Activated B cell treated with CpG ODN at 0.5 μM for 24 hours (primary cell): ENCODE measurements at places on chromosomes 12 and 14. TPM values are rescaled to one million over a fixed set of nuclear protein-coding genes. Genes with fewer than 3 reads are reported as not detected.
A peak's percentile ranks its signal among the peaks of the same experiment; 100 is the strongest.

DNA sequence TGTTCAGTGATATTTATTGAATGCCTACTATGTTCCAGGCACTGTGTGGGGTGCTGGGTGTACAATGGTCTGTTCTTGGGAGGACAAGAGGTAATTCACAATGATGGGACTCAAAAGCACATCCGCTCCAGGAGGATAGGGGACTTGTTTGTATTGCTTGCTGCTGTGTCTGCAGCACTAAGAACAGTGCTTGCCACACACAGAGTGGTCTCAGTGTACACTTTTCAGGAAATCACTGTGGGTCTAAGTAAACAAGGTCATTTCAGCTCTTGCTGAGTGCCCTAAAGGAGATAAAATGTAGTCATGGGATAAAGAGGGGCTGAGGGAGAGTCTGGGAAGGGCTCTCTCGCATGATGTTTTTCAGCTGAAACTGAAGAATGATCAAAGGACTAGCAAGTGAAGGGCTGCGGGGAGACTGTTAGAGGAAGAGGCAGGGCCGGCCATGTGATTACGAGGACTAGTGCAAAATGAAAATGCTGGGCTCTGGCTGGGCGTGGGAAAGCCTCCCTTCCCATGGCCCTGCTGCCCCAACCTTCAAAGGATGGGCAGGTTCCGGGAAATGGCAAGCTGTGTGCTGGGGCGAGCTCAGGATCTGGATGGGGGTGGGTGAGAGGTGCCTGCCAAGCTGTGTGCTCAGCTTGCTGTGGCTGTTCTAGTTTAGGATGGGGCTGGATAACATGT, 39.1 kb downstream of the ADCK1 start:
- H3K4me1 ChIP-seq: no peaks in the 10 kb centered on the region
- H3K4me3 ChIP-seq: no peak overlapping the region
- peaks cover 7% of the 10 kb centered on the region for H3K36me3 ChIP-seq
- DNase-seq: no peak
- no peak overlapping the region for H3K27ac ChIP-seq

The FGF6 gene
- total RNA-seq: not detected in 2 replicates

- H3K4me3 ChIP-seq: no peak overlapping the region
- H3K36me3 ChIP-seq: no peaks in the 10 kb centered on the region
- H3K27ac ChIP-seq: no peak overlapping the region
These were observed 101.2 kb upstream of the NCOR2 start for GRCh38 chr12:124668602-124669001.

The AMHR2 gene
- not detected in 2 replicates for total RNA-seq

GRCh38 chr12:73057428-73057827, 785.3 kb downstream of the TRHDE start:
- H3K4me1 ChIP-seq: no peaks in the 10 kb centered on the region
- no peaks in the 10 kb centered on the region for H3K36me3 ChIP-seq
- no peak overlapping the region for H3K27ac ChIP-seq
- no peaks in the 10 kb centered on the region for H3K27me3 ChIP-seq
- no peak overlapping the region for H3K4me3 ChIP-seq

DNA sequence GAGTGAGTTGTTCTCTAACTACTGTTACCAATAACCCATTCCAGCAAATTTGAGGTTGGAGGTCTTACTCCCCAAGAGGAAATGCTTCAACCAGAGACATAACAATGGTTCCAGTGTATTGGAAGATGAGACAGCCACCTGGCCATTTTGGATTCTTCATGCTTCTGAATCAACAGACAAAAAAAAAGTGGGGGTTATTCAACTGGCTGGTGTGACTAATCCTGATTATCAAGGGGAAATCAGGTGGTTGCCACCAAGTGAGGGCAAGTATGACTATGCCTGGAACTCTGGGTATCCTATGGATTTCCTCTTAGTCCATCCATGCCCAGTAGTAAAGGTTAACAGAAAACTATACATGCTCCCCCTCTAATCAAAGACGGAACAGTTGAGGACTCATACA, 29.9 kb upstream of the ZNF641 start:
- no peaks in the 10 kb centered on the region for H3K36me3 ChIP-seq
- peaks cover 33% of the 10 kb centered on the region for H3K27me3 ChIP-seq
- H3K4me3 ChIP-seq: no peak overlapping the region
- no peaks in the 10 kb centered on the region for H3K4me1 ChIP-seq
- no peak for DNase-seq

DNA sequence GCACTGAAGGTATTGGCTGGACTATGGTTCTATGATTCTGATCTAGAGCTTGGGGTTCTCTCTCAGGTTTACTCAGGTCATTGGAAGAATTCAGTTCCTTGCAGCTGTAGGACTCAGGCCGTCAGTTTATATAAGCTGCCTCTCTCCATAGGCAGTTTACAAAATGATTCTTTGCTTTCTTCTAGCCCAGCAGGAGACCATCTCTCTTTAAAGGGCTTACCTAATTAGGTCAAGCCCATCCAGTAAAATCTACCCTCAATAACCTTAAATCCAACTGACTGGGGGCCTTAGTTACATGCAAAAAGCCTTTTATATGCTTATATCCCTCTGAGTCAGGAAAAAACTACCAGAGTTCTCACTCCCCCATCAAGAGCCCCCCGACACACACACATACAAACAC, 80.5 kb upstream of the GARIN6 start:
- H3K4me1 ChIP-seq: no peaks in the 10 kb centered on the region
- no peak overlapping the region for H3K4me3 ChIP-seq
- no peaks in the 10 kb centered on the region for H3K36me3 ChIP-seq
- H3K27ac ChIP-seq: no peak overlapping the region

- H3K4me1 ChIP-seq: no peaks in the 10 kb centered on the region
- no peak overlapping the region for H3K4me3 ChIP-seq
- no peaks in the 10 kb centered on the region for H3K27me3 ChIP-seq
- H3K27ac ChIP-seq: no peak overlapping the region
- DNase-seq: no peak
These were observed 51.4 kb downstream of the GPR68 start for GRCh38 chr14:91193069-91193468.

DNA sequence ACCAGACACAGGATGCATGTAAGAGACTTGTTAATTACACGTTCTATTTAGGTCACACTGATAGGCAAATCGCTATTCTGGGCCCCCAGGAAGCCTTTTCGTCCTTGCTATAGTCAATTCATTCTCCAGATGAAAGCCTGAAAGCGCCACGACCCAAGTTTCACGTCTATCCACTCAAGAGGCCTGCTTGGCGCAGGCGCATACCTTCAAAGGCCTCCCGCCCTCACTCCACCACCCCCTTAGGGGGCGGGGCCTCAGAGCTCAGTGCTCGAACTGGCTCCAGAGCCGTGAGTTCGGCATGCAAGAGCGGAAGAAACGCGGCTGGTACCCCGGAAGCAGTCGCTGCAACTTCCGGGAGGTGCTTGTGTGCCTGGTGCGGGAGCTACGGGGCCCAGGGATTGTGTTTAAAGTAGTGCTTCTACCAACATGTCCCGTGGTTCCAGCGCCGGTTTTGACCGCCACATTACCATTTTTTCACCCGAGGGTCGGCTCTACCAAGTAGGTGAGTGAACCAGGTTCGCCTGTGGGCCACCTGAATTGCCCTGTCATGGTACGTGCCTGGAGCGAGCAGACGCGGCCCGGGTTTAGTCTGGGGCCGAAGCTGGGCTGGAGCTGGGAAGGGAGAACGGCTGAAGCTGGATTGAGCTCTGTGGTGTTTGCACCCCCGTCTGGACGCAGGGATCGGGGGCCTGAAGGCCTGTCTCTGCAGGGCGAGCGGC, at the start of gene PSMA6:
PSMA6 (plus strand) TSS at position 332 of the 719 bp plus-strand sequence; CDS start at position 427, 95 bp downstream.
- peaks cover 15% of the 10 kb centered on the region for H3K36me3 ChIP-seq
- no peaks in the 10 kb centered on the region for H3K27me3 ChIP-seq
- peak; percentile 93 for DNase-seq
- peak within 1 kb of the TSS; percentile 99 for H3K4me3 ChIP-seq
- peak within 1 kb of the TSS; percentile 96 for H3K27ac ChIP-seq

- no peaks in the 10 kb centered on the region for H3K4me1 ChIP-seq
- no peaks in the 10 kb centered on the region for H3K27me3 ChIP-seq
- H3K4me3 ChIP-seq: no peak overlapping the region
- H3K36me3 ChIP-seq: no peaks in the 10 kb centered on the region
- DNase-seq: no peak
These were observed 118.1 kb upstream of the LGR5 start for GRCh38 chr12:71321531-71321930.

The ARHGEF40 gene
- total RNA-seq: 1.0 and 1.4 TPM in 2 replicates

- no peak overlapping the region for H3K27ac ChIP-seq
- no peak overlapping the region for H3K4me3 ChIP-seq
- no peaks in the 10 kb centered on the region for H3K27me3 ChIP-seq
- DNase-seq: no peak
These were observed 130.6 kb downstream of the PLEKHA5 start for GRCh38 chr12:19260135-19260534.
